SJSA1 (cell line): ENCODE measurements at places on chromosomes 16 and 17. TPM values are rescaled to one million over a fixed set of nuclear protein-coding genes. Genes with fewer than 3 reads are reported as not detected.

CDRT15 gene
- not detected in 2 replicates for total RNA-seq

GRCh38 chr17:58306131-58306951, 22.3 kb downstream of the TSPOAP1 start:
- peak; percentile 44 for DNase-seq
- no peak overlapping the region for H3K4me3 ChIP-seq
- H3K27me3 ChIP-seq: peaks cover 64% of the 10 kb centered on the region
- no peaks in the 10 kb centered on the region for H3K36me3 ChIP-seq
- no peaks in the 10 kb centered on the region for H3K4me1 ChIP-seq

RHOT2 gene
- 51.2 and 64.3 TPM in 2 replicates for total RNA-seq

- DNase-seq: no peak
- no peaks in the 10 kb centered on the region for H3K27me3 ChIP-seq
- H3K36me3 ChIP-seq: peaks cover 38% of the 10 kb centered on the region
- peaks cover 46% of the 10 kb centered on the region for H3K4me1 ChIP-seq
Observed at GRCh38 chr16:88702371-88703210, 3.6 kb downstream of the RNF166 start.

DNA sequence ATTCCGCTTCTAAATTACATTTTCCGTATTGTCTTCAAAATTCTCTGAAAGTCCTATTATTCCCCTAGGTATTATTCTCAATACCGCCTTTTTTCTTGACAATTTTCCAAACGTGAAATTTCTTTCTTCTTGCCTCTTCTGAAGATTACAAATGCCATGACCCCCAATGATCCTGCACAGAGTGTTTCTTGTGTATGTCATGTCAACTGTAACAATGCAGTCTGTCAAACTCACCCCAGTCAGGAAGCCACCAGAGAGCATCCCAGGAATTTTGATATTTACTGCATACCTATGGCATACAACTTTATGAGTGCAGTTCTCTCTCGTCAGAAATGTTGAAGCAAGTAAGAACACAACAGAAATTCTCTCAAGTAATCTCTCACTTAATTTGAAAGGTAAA, 847.3 kb upstream of the CDH8 start:
- no peak for DNase-seq
- H3K4me3 ChIP-seq: no peak overlapping the region
- H3K27me3 ChIP-seq: no peaks in the 10 kb centered on the region
- no peak overlapping the region for H3K27ac ChIP-seq
- no peaks in the 10 kb centered on the region for H3K36me3 ChIP-seq

DNA sequence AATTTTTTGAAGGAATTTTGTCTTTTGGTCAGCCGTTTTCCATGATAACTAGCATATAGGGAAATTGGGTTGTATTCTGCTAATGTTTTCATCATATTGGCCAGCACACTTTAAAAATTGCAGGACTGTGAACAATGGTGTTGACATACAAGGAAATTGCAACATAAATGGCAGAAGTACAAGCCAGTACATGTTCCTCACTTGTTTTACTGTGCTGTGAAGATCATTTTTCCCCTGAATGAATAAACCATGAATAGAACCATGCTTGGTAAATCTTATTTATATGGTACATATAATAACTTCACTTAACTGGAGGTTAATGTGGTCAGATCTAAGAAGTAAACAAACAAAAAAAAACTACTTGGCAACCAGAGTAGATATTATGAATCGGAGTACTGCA, 22.8 kb downstream of the OMG start:
- H3K36me3 ChIP-seq: peaks cover 51% of the 10 kb centered on the region
- peaks cover 22% of the 10 kb centered on the region for H3K4me1 ChIP-seq
- H3K27ac ChIP-seq: no peak overlapping the region
- no peak overlapping the region for H3K4me3 ChIP-seq
- H3K27me3 ChIP-seq: no peaks in the 10 kb centered on the region
